Left lung (tissue), 14 donors: ENCODE measurements at places on chromosomes 11 and 22. TPM values are rescaled to one million over a fixed set of nuclear protein-coding genes. Genes with fewer than 3 reads are reported as not detected.

KLHDC7B gene
- total RNA-seq, result 0.73 TPM

RFPL2 gene
- not detected for total RNA-seq

MYO7A gene
- total RNA-seq, result 4.8 TPM

LIF gene
- 8.1 TPM for total RNA-seq

OR51B2 gene
- total RNA-seq, result not detected

MYEOV gene
- 0.85 TPM for total RNA-seq

ZNRD2 gene
- 21.7 TPM for total RNA-seq

TOP3B gene
- 22.5 TPM for total RNA-seq

GSTT2 gene
- 0.55 TPM for total RNA-seq

NLRP14 gene
- 0.10 TPM for total RNA-seq

SCGB2A2 gene
- total RNA-seq, result not detected

UBE2L3 gene
- 52.8 TPM for total RNA-seq

GNG3 gene
- not detected for total RNA-seq

ZNF280B gene
- total RNA-seq, result 0.93 TPM

SLC25A45 gene
- total RNA-seq, result 8.4 TPM

LRRC74B gene
- total RNA-seq, result 0.94 TPM

RIBC2 gene
- 4.5 TPM for total RNA-seq

GANAB gene
- 270 TPM for total RNA-seq

ACRV1 gene
- not detected for total RNA-seq

TUBA8 gene
- 0.87 TPM for total RNA-seq

PKDREJ gene
- 0.05 TPM for total RNA-seq

ZBTB16 gene
- total RNA-seq, result 55.6 TPM

OR51B6 gene
- total RNA-seq, result not detected

CD3G gene
- 3.8 TPM for total RNA-seq

GRCh38 chr11:61149624-61150615 is 11.3 kb downstream of the VPS37C start:
- peak; percentile 54 for DNase-seq

GRCh38 chr11:115616971-115617370 is 112.8 kb upstream of the CADM1 start:
- peak; percentile 45 for DNase-seq

- no peak for DNase-seq
Measured at GRCh38 chr11:34940026-34940677, 23.7 kb downstream of the PDHX start.

GRCh38 chr11:78080818-78081495 is 1.3 kb upstream of the NDUFC2 start:
- no peak for DNase-seq

GRCh38 chr11:48087974-48088681 is 107.8 kb downstream of the PTPRJ start:
- DNase-seq, result no peak

- no peak for DNase-seq
Measured at GRCh38 chr11:107683807-107684206, 28.0 kb downstream of the SLN start.

- no peak for DNase-seq
Measured at GRCh38 chr11:118366287-118366686, 6.9 kb downstream of the UBE4A start.

GRCh38 chr11:8593935-8594909 is at the start of gene STK33:
Gene STK33 (minus strand): TSS chr11:8594228. CDS start chr11:8474905, 119,323 bp downstream.
- DNase-seq, result peak; percentile 24

DNA sequence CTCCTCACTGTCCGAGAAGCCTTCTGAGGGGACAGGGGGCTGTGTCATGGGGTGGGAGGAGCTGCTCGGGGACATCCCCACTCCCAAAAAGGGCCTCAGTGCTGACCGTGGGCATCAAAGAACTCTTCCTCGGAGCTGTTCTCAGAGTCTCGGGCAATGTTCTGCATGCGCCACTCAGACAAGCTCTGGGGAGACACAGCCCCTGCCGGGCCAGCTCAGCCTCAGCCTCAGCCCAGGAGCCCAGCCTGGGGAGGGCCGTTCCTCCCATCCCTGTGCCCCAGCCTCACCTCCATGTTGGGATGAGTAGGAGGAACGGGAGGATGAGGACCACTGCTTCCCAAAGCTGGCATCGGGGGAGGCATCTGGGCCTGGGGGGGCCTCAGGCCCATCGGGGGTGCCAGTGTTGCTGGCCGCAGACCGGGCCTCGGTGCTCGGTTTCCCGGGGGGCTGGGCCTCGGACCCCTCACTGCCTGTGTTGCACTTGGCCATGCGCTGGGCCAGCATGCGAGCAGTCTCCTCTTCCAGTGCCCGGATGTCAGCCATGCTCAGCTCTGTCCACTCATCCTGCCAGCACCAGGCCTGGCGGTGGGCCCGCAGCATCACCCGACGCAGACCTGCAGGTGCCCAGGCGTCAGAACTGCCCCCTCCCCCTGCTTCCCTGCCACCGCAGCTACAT is 5.2 kb downstream of the PITPNM1 start:
- no peak for DNase-seq

GRCh38 chr22:37443977-37444376 is 16.7 kb upstream of the ELFN2 start:
- no peak for DNase-seq

DNA sequence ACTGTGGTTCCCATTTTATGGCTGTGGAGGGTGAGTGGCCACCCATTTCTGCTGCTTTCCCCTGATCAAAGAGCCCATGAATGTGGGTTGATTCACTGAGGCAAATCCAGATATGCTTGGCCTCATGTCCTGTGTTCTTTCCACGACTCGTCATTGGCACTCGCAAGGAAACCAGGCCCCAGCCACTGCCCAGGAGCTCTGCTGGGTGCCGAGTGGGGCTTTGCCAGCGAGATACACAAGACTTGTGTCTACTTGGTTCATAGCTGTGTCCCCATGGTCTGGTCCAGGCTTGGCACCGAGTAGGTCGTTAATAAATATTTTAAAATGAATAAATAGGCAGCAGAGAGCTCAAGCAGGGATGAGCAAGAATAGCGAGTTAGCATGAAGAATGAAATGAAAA is 1291.5 kb downstream of the TBC1D22A start:
- DNase-seq, result no peak

- no peak for DNase-seq
Measured at GRCh38 chr11:18329196-18329870, 7.0 kb downstream of the GTF2H1 start.

GRCh38 chr11:976431-977160 is 50.9 kb downstream of the AP2A2 start:
- no peak for DNase-seq

- peak; percentile 63 for DNase-seq
Measured at GRCh38 chr22:23124611-23125511, 16.9 kb downstream of the RSPH14 start.

- DNase-seq, result no peak
Measured at GRCh38 chr22:44002324-44002723, 21.8 kb upstream of the PARVB start.

DNA sequence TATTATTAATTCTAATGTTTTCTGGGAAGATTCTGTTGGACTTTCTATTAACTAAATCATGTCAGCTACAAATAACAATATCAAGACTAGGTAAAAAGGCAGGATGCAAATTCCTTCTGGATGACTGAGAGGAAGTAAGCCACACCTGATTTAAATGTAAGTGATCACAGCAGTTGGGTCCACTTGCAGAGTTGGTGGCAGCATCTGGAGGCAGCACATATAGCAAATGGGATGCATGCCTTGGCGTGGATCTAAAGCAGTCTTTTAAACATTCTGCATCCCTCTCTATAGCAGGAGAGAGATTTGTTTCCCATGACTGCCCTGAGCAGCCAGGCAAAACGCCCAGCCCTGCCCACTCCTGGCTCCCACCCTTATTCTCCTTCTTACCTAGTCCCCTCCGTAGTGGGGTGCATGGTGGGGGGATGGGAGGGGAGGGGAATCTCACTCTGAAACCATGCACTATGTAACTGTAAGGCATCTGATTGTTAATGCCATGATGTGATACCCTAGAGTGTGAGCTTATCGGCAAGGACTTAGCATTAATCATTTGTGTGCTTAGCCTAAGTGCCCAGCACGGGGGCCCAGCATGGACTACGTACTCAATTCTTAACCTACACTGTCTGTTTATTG is 130.3 kb downstream of the EFCAB6 start:
- DNase-seq, result no peak

DNA sequence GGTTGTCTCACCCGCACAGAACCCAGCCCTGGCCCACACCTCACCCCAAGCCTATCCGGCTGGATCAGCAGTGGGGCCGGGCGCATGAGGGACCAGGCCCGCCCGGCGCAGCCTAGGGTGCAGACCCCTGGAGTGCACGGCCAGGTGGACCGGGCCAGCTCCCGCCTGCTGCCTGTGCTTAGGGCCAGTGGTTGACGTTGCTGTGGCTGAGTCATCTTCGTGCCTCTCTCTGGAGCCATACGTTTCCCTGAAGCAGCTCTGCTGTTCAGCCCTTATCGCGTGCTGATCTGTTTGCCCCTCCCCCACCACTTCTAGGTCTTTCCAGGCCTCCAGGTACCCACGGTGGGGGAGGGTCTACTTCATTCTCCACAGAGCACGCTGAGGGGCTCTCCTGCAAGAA is 39.5 kb downstream of the CDKN1C start:
- DNase-seq, result no peak

GRCh38 chr11:58567889-58568512 is 7.7 kb downstream of the LPXN start:
- DNase-seq, result no peak

DNA sequence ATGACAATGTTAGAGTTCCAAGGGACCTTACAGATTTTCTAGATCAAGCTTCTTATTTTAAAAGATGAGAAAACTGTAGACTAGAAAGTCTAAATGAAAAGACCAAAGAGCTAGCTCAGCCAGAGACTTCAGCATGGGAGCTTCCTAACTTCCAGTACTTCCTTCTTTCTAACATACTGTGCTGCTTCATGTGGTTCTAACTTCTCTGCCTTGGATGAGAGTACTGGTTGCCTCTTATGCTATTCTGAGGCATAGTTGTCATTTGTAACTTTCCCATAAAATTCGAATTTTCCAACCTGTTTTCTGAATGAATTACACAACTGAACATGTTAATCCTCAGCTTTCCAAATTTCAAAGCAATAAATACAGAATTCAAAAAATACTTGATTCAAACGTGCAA is 1.8 kb downstream of the MTMR2 start:
- DNase-seq, result no peak

DNA sequence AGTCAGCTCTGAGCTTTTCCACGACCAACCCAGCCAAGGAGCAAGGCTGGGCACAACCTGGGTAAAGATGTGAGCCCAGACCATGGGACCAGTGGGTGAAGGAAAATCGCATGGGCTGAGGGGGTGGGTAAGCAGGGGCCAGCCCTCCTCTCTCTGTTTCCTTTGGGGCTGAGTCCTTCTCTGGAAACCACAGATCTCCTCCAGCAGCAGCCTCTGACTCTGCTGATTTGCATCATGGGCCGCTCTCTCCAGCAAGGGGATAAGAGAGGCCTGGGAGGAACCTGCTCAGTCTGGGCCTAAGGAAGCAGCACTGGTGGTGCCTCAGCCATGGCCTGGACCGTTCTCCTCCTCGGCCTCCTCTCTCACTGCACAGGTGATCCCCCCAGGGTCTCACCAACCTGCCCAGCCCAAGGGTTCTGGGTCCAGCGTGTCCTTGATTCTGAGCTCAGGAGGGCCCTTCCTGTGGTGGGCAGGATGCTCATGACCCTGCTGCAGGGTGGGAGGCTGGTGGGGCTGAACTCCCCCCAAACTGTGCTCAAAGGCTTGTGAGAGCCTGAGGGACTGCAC is 67.8 kb downstream of the GGTLC2 start:
- no peak for DNase-seq

- peak; percentile 18 for DNase-seq
Measured at GRCh38 chr11:119480380-119481020, 57.5 kb upstream of the THY1 start.

GRCh38 chr22:50444663-50445062 is 30.2 kb downstream of the SBF1 start:
- DNase-seq, result peak; percentile 82

DNA sequence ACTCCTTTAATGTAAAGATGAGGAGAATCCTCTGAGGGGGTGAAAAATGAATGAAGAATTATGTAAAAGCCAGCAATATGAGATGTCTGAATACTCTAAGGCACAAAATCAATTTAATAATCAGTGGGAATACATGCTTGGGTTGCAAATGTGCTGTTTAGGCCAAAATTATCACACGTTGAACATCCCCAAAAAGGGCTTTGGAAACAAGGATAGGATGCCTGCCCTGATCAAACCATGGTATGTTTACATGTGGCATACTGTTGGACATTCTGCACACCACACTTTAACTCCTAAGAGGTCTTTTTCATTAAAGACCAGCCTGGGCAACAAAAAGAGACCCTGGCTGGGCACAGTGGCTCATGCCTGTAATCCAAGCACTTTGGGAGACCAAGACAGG is 26.3 kb downstream of the F2 start:
- no peak for DNase-seq

GRCh38 chr11:73350908-73351636 is 25.1 kb upstream of the RELT start:
- DNase-seq, result peak; percentile 82

- no peak for DNase-seq
Measured at GRCh38 chr22:45807156-45807915, 135.7 kb downstream of the ATXN10 start.

DNA sequence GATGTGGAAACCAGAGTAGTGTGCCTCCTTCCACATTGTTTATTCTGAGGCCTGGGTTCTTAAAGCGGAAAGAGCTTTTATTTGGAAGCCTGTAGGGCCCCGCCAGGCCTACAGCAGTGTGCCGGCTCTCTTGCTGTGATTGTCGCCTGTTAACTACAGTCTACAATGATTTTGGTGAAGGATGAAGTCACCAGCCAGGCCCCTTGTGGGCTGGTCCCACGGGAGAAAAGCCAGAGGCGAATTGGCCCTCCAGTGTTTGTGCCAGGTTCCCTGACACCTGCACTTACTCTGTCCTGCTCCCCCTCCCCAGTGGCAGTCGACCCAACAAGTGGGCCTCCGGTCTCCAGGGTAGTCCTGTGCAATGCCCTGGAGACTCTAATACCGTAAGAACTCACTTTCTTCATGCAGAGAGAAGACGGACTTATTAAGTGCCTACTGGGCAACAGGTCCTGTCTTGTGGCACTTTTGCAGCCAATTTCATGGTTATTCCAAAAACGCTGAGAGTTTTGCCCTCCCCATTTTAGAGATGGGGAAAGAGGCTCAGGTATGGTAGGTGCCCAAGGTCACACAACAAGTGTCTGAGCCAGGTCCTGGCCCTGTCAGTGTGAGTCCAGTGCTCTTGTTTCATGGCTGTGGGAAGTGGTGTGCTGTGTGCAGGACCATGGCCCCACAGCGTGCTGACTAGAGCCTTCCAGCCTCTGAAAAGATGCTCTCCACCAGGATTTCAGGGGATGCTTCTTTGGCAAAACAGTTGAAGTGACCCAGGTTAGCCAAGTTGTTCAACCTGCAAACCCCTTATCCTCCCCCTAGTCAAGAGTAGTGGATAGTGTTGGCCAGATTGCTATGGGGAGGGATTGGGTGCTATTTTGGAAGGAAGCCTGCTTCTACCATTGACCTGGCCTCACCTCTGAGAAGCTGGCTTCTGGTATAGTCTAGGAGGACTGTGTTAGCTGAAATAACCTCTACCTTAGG is 1.4 kb downstream of the MICAL2 start:
- no peak for DNase-seq

GRCh38 chr22:17548010-17548755 is 15.1 kb upstream of the SLC25A18 start:
- no peak for DNase-seq
